NCI-H1417 treated with DMSO at 0.1 percent for 48 hours (cell line): ENCODE measurements at places on chromosomes 13 and 19.

- no peak for DNase-seq
Observed at GRCh38 chr13:41496420-41497234, 39.3 kb downstream of the RGCC start.

GRCh38 chr19:53328967-53329366 is 4.6 kb upstream of the ZNF845 start:
- DNase-seq = no peak

GRCh38 chr19:624433-625109 is 8.8 kb downstream of the POLRMT start:
- DNase-seq = no peak

GRCh38 chr13:21385710-21386109 is 73.4 kb downstream of the ZDHHC20 start:
- no peak for DNase-seq

- DNase-seq = no peak
Observed at GRCh38 chr13:36770741-36771140, 48.3 kb upstream of the RFXAP start.

DNA sequence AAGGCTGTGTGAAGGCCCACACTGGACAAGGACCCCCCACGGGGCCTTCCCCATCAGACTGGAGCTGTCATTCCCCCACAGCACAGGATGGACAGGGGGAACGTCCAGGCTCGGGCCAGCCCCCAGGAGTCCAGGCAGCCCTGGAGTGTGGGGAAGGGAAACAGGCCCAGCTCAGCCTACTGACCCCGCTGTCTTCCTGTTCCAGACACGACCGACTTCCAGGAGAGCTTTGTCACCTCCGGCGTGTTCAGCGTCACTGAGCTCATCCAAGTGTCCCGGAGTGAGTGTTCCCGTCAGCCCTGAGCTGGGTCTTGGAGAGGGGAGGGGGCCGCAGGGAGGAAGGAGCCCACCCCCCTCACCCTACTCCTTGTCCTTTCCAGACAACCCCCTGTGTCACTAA is 47.0 kb downstream of the SMIM24 start:
- no peak for DNase-seq

- no peak for DNase-seq
Observed at GRCh38 chr13:95319551-95320274, 18.5 kb upstream of the ABCC4 start.

GRCh38 chr13:98236197-98236596 is 59.1 kb upstream of the RNF113B start:
- no peak for DNase-seq

DNA sequence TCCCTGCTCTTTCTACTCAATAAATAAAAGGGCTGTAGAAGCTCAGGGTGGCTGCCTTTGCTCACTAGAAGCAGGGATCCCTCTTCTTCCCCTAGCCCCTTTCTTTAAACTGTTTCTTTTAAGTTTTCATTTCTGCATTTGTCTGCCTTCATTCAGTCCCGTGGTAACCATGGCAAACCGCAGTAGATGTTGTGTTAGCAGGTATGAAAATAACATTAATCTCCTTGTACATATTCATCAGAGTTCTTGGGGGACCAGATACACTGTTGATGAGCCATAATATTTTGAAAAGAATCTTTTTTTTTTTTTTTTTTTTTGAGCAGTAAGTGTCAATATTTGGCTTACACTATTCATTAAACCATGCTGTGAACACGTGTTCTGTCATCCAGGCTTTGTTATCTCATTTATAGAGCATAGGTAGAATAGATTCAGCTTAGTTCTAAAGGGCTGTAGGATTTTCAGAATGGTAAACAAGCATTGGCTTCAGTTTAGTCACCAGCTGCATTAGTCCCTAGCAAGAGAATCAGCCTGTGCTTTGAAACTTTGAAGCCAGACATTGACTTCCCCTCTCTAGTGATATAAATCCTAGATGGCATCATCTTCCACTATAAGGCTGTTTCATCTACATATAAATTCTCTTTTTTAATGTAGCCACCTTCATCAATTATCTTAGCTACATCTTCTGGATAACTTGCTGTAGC is 59.4 kb upstream of the SPRY2 start:
- no peak for DNase-seq

DNA sequence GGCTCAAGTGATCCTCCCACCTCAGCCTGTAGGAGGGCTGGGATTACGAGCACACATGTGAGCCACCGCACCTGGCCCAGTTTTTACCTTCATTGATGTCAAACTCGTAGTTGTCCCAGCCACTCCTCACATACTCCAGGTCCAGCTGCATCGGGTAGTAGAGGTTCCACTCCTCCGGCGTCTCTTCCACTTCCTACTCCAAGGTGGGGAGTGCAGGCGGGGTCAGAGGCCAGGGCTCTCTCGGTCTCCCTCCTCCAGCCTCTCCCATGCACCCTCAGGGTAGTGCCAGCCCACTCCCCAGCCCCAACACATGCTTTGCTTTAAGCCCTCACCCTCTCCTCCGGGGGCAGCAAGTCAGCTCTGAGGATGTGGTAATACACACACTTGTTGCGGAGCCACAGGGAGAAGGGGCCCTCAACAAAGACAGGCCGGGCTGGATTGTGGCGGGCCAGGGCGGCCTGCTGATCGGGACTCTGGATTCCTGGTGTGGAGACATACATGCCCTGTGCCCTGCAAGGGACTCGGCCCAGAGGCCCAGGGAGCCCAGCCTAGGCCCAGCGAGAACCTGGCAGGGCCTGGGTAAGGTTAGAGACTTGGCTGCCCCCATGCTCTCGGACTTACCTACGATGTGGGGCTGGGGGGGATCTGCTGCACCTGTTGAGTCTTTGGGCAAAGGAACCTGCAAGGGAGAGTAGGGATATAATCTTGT is 1.9 kb upstream of the ZNF653 start:
- DNase-seq = no peak

- no peak for DNase-seq
Observed at GRCh38 chr13:75587679-75588078, 38.1 kb downstream of the UCHL3 start.

GRCh38 chr13:41019578-41020347 is 647 bp upstream of the ELF1 start:
- no peak for DNase-seq

DNA sequence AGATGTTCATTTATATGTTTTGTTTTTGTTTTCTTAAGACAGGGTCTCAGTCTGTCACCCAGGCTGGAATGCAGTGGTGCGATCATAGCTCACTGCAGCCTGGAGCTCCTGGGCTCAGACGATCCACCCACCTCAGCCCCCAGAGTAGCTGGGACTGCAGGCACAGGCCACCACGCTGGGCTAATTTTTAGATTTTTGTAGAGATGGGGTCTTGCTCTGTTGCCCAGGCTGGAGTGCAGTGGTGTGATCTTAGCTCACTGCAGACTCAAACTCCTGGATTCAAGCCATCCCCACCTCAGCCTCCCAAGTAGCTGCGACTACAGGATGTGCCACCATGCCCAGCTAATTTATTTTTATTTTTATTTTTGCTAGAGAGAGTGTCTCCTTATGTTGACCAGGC is 45.7 kb downstream of the NFIC start:
- no peak for DNase-seq

- no peak for DNase-seq
Observed at GRCh38 chr19:56162258-56162657, 13.6 kb upstream of the GALP start.

DNA sequence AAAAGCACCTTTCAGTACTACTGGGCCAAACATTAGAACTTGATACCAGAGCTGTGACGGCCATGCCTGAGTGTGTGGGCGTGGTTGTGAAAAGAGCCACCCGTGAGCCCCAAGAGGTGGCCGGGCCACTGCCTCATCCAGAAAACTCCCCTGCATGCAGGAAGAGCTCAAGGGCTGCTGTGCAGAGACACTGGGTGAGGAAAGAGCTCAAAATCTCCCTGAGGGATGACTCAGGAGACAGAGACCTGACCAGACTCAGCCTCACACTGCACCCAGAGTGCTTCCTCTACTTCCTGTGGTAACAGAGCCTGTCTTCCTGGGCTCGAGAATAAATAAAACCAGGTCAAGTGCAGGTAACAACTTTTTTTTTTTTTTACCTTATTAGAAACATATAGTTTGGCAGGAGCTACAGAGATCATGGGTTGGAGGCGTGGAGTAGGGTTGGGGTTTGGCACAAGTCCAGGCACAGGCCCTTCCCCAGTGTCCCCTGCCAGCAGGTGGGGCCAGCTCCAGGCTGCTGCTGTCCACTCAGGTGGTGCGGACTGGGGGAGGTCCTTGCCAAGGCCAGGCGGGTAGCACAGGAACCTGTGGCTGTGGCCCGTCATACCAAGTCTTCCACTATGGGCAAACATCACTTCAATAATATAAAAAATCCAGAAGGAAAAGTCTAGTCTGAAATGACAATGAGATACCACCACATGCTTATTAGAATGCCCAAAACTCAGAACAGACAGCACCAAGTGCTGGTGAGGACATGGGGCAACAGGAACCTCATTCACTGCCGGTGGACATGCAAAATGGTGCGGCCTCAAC is 25.5 kb downstream of the ELL start:
- DNase-seq = no peak

GRCh38 chr13:52786766-52787165 is 47.1 kb upstream of the CNMD start:
- DNase-seq = peak; percentile 48

DNA sequence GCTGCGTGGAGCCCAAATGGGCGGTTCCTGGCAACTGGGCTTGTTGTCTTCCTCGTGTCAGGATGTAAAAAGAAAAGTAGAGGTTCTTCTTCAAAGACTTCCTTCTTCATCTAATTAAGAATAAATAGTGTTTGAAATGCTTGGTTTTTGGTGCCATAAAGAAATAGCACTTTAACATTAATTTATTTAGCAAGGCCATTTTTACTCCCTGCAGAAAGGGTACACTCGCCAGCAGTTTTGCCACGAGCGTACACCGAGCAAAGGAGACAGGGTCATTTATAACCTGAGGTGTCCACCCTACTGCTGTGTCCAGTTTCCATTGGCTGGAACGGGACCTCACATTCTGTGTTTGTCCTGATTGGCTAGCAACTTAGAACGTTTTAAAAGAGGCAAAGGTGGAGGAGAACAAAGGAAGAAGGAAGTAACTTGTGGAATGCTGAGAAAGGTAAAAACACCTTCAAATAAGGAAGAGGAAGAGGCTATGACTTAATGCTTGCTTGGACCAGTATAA is 21.8 kb upstream of the OR10H1 start:
- DNase-seq = no peak

- no peak for DNase-seq
Observed at GRCh38 chr19:18443831-18444230, 5.9 kb upstream of the ISYNA1 start.

DNA sequence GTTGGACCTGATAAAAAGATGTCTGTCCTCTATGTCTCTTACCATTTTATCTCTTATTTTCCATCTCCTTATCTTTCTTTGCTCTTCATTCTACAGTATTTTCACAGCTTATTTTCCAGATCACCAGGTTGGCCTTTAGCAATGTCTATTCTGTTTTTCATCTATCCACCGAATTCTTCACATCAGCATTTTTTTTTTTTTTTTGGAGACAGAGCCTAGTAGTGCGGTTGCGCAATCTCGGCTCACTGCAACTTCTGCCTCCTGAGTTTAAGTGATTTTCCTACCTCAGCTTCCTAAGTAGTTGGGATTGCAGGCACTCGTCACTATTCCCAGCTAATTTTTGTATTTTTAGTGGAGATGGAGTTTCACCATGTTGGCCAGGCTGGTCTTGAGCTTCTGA is 49.0 kb downstream of the DNAJC15 start:
- DNase-seq = no peak

- DNase-seq = no peak
Observed at GRCh38 chr13:75324413-75324940, 157.5 kb downstream of the TBC1D4 start.

DNA sequence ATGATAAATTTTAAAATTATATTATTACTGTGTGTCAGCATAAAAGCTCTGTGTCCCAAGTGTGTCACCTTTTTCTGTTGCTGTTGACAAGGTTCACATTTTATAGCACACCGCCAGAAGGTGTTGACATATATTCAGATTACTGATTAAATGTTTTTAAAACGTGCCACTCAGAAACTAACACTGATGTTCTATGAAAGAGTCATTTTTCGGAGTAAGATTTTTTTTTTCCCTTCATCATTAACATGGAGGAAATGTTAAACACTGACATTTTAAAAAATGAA is 197.5 kb downstream of the TM9SF2 start:
- DNase-seq = no peak

DNA sequence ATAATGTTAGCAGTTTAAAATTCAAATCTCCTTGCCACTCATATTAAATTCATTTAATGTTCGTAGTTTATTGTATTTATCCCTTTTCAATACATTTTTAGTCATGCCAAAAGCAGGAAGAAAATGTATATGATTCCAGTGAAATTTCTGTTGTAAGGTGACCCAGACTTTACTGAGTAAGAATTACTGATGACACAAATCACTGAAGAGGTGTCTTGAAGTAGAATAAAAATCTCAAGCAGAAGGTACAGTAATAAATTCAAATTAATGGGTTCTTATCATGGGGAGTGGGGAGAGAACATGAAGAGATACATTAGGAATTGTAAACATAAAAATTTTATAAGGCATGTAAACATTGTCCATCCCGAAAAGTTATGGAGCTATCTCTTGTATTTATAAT is 19.9 kb downstream of the STARD13 start:
- no peak for DNase-seq

GRCh38 chr13:86673931-86674431 is 874.8 kb upstream of the SLITRK6 start:
- no peak for DNase-seq

DNA sequence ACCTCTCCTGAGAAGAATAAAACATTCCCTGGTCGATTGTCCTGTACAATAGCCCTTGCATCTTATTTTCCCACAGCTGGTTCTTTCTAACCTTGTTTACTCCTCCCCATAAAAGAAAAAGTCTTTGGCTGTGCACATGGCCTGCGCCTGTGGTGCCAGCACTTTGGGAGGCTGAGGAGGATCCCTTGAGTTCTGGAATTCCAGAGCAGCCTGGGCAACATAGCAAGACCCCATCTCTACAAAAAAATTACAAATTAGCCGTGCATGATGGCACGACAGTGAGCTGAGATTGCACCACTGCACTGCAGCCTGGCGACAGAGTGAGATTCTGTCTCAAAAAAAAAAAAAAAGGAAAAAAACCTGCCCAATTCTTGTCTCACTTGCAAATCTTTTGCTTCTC is 7.2 kb upstream of the NUP62 start:
- no peak for DNase-seq

DNA sequence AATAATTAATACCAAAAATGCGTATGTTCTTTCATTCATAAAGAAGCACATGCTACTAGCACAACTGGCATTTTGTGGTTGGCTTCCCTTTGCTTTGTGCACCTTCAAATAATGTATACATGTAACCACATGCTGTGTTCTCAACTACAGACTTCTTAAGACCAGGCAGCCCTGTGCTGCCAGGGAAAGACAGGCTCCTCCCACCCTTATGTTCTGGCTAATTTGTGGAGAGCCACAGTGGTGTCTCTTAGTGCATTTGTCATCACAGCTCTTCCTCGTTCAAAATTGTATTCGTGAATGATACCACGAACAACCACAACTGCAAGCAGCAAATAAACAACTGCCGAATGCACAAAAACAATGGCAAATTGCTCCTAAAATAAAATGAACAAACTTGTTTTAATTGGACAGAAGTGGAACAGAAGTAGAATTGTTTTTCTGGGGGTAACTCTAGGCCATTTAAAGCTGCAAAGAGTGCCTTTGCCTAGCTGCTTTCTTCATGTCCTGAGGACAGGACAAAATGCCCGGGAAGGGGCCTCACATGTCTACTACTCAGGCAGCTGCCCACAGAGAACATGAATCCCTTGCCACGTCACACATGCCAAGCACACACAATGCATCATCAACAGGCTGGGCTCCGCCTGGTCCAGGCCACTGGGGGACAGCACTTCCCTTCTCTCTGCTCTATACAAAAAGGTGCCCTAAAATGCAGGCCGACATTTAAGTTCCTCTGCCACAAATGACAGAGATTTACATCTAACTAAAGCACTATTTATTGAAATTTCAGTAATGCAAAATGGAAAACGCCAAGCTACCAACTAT is 21.7 kb downstream of the IRS2 start:
- no peak for DNase-seq
